ENCODE measurements at places on chromosomes 6 and 20.

GRCh38 chr6:143505537-143505936 is 6.0 kb downstream of the FUCA2 start:
- no peak for DNase-seq

- DNase-seq, result no peak
Measured at GRCh38 chr20:15528391-15529111, 1044.7 kb downstream of the KIF16B start.

- DNase-seq, result no peak
Measured at GRCh38 chr6:65071480-65071879, 635.5 kb downstream of the EYS start.

DNA sequence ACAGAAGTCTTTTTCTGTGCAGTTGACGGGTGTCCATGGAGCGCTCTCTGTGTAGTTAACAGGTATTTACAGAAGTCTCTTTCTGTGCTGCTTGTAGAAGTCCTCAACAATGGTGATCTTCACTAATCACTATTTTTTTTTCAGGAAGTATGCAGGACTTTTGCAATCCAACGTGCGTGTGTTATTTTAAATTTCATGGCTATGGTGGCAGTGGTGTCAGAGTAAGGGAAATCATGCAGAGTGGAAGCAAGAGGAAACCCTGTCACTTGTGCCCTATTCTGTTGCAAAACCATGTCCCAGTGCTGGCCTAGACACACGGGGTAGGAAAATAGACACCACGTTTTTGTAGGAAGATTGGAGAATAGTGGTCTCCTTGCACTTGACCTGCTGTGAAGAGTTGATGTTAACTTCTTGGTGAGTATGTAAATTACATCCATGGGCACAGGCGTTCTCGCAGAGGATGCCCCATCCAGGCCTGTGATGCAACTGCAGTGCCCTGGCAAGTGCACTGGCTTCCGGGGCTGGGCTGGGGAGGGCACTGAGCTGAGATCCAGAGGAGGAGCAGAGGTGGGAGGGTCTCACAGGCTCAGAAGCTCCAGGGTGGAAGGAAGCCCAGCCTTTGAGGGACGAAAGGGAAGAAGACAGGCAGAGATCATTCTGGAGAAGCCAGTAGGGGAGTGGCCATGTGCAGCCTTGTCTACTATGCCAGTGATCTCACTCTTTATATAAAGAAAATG is 146.5 kb downstream of the SYCP2 start:
- no peak for DNase-seq

DNA sequence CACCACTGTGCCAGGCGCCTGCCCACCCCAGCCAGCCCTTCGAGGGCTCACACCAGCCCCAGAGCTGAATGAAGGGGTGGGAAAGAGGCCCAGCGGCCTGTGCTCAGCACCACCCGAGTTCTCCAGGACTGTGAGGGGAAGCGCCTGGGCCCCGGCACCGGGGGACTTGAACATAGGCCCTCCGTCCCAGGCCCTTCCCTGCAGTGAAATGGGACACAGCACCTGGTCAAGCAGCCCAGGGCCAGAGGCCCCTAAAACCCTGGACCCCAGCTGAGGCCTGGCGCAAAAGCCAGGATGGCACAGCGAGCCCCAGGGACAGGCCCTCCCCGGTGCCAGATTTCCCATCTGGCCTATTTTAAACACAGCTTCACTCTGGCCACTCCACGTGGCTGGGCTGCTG is 4.0 kb downstream of the KCNQ2 start:
- DNase-seq, result no peak

GRCh38 chr6:40369891-40370290 is 217.3 kb downstream of the LRFN2 start:
- DNase-seq, result no peak

DNA sequence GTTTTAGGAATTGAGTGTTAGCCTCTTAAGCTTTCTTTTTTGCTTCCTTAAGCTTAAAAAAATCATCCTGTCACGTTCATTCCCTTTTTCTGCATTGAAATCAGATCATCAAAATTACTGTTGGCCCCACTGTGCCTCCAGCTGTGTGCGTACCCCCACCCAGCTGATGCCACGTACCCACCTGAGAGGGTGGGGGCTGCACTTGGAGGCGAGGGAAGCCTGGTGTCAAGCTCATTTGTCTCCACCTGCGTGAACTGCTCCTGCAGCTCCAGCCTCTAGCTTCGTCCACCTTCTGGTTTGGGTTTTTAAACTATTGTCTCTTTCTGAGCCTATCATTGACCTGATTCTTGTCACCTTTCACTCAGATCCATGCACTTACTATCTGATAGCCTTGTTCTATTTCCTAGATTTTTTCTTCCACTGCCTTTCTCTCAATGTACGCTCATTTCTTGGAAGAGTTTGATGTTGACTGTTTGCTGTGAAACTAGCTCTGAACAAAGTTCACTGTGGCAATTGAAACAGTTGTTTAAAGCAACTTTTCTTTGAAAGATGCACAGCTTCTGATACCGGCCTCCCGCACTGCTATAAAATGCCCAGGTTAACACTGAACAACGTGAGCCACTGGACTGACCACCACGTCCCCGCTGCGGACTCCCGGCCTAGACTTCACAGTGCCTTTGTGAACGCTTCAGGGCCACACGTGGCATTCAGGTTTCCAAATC is 30.0 kb upstream of the IRF4 start:
- no peak for DNase-seq

DNA sequence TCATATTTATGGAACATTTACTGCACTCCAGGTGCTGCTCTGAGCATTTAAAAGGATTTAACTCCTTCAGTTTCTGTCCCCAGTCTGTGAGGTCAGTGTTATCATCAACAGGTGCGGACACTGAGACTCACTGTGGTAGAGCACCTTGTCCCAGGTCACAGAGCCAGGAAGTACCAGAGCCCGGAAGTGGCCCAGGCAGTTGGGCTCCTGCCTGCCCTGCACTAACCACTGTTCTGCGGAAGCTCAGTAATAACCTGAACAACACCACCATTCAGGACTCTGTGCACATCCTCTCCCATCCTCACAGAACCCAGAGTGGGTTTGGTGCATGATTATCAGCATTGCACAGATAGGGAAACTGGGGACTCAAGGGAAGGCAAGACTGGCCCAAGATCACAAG is 16.8 kb upstream of the SIRPG start:
- DNase-seq, result no peak

DNA sequence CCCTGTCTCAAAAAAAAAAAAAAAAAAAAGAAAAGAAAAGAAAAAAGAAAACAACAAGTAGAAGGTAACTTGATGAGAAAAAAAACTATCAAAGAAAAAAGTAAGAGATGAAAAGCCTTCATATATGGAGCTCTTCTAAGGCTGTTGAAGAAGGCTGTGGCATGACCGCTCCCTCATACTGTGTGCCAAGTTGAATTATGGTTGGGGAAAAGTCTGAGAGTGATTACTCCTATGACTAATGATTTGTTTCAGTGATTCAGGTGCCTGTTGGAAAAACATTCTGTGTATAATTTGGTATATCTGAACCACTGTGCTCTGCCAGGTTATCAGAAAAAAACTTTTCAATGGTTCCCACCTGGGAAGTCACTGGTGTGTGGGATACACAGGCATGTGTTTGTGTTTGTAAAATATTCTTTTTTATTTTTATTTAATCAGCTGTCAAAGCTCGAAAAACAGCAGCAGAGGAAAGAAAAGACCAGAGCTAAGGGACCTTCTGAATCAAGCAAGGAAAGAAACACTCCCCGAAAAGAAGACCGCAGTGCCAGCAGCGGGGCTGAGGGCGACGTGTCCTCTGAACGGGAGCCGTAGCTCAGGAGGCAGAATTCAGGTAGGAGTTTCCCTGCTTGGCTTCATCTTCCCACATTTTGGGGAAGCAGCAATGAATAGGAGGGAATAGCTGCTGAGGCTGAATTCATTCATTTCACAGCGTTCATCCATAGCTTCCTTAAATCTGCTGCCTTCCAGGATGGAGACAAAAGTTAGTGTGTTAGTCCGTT is 69.7 kb upstream of the SCP2D1 start:
- DNase-seq, result no peak

DNA sequence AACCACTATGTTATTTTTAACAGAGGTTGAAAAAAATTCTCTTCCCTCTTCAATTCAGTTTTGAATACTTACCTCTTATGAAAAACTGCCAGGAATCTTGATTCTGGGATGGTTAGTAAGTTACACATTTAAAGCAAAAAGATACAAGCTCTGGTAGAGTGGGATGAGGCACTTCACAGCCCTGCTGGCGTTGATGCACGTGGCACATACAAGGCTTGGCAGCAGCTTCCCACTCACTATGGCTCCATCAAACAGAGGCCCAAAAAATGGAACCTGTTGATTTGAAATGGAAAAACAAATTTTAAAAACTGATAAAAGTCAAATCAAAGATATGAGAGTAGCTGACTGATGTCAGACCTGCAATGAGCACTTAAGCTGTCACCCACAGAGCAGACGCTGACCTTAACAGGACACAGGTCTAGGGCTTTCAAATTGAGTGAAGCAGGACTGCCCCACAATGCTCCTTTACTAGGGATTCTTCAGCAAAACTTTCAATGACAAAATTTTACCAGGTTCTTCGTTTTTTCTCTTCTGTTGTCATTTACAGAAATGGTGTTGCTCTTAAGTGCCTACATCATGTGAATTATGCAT is 104.9 kb downstream of the INSM1 start:
- DNase-seq, result no peak

DNA sequence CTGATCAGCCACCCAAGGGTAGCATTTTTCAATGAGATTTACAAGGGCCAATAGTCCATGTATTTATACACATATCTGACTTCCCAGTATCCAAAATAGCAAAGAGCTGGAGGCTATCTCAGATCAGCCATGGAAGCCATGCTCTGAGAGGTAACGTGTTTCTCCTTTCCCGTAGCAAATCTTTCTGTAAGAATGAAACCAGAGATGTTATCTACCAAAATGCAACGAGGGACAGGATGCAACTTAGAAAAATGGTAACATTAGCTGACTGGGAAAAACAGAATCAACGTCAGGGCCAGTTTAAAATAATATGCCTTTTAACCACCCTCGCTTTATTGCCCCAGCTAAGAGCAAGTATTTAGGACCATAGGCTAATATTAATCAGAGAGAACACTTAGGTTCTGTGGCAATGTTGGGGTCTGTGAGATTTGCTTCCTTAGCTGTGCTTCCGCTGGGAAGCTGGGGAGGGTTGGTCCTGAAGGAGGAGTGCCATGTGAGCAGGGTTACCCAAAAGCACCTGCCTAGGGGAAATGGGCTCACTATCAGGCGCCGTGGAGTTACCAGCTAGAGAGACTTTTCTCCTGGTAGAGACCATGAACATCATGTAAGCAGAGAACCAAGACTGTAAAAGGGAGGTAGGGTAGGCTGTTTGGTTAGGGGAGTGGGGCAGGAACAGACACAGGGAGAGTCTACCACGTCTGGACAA is 1.2 kb downstream of the ZNF831 start:
- DNase-seq, result no peak

- DNase-seq, result no peak
Measured at GRCh38 chr6:53282741-53283140, 66.0 kb downstream of the ELOVL5 start.

DNA sequence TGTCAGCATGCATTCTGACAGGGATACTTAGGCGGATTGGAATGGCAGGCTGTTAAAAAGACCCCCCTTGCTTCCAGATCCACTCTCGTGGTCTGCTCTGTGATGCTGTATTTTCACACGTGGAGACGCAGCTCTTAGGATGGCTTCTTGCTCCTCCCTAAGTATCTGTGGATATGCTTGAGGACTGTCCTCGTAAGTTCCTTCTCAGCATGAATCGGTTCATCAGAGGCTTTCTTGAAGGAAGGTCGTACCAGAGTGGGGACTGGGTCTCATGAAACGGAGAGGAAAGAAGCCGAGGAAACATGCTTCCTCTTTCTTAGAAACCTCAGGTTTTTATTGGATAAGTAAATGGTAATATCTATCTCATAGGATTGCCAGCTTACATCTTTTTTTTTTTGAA is 220.4 kb downstream of the FARS2 start:
- no peak for DNase-seq

DNA sequence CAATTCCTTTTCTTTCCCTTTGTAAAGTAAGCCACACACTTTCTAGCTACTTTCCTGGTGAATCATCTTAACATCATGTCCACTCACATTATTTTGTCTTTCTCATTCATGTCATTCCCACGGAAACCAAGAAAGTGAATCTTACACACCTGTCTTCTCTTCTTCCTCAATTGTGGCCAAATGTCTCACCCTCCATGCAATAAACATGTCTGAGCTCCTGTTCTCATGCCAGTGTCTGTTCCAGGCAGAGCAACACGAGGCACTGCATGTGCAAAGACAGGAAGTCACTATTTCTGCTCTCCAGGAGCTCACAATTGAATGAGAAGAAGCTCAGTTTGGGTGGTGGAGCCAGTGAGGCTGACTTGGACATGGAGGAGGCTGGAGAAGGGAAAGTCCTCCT is 29.0 kb upstream of the TMEM244 start:
- no peak for DNase-seq

DNA sequence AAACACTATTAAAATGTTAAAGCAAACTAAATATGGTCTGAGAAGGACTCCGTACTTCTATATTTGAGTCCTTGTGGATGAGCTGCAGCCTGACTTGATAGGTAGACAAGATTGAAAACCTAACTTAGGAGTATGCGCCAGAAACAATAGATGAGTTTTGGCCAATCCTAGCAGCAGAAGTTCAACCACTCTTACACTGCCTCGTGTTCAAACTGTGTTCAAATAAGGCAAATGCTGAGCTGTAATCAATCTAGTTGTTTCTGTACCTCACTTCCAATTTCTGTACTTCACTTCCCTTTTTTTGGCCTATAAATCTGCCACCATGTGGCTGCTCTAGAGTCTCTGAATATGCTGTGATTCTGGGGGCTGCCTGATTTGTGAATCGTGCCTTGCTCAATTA is 13.2 kb upstream of the SERINC1 start:
- no peak for DNase-seq

GRCh38 chr6:72374857-72375256 is 247.0 kb upstream of the KCNQ5 start:
- no peak for DNase-seq

- DNase-seq, result no peak
Measured at GRCh38 chr20:23024701-23025100, 10.4 kb upstream of the SSTR4 start.

DNA sequence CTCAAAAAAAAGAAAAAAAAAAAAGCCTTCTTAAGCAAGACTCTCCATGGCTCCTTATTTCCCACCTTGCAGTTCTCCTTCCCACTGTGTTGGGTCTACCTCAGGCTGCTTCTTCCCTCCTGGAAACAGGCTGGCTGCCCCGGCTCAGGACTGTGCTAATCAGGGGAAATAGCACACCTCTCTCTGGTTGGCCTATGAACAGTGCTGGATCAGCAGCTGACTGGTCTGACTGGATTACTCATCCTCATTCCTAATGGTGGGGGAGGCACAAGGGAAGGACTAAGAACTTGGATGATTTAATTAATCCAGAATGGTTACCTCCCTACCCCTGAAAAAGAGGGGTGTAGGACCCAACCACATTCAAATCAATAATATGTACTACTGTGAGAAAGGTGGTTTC is 3.9 kb upstream of the SRSF3 start:
- no peak for DNase-seq

GRCh38 chr6:129709196-129709768 is 695 bp downstream of the ARHGAP18 start:
- DNase-seq, result no peak

DNA sequence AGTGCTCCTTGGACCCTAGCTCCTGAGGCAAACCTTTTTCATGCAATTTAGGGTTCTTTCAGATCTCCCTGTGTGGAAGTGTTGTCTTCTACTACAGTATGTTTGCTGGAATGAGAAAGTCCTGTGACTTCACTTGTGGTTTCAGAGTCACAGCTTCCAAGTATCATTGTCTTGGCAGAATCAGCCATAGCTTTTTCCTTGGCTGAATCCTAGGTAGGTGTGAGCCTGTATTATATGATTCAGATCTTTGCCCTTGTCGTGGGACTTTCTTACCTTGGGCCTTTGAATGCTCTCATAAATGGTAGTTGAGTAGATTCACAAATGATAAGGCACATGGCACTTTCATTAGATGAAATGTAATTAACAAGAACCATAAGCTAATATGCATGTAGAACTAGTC is 16.5 kb downstream of the CARMIL1 start:
- no peak for DNase-seq
